Stimulated activated CD8-positive, alpha-beta memory T cell treated with anti-CD3 and anti-CD28 coated beads, Interleukin-2, amount 100 ng/mL, for 1 hour (primary cell): ENCODE measurements at places on chromosomes 11 and 22.

- DNase-seq: no peak
Measured at GRCh38 chr22:41987276-41987675, 11.3 kb upstream of the WBP2NL start.

- DNase-seq: no peak
Measured at GRCh38 chr11:126352934-126353801, 2.3 kb upstream of the ST3GAL4 start.

DNA sequence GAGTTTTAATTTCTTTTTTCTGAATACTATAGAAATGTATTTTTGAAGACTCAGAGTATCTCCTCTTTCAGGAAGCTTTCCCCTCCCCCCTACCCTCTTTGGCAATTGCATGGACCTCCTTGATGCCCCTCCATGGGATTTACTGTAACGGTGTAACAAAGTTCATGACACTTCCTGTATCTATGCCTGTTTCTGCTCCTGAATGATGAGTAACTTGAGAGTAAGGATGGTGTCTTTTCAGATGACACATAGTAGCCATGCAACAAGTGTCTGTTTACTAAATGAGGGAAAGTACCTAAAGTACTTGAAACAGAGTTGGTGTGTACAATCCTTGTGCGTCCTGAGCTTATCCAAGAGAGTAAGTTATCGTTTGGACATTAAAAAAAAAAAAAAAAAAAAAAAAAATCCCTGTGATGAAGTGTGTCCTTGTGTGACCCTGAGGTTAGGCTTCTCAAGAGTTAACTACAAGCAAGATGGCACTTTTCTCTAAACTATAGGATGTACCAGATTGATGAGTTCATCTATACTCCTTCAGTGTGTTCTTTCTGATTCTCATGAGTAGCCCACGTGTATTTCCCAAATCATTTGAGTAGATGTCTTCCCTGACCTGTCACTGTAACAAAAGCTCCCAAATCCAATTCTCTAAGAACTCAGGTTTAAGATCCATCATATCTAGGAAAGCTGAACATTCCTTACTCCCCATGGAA lies 7.4 kb downstream of the ETS1 start:
- DNase-seq: no peak

DNA sequence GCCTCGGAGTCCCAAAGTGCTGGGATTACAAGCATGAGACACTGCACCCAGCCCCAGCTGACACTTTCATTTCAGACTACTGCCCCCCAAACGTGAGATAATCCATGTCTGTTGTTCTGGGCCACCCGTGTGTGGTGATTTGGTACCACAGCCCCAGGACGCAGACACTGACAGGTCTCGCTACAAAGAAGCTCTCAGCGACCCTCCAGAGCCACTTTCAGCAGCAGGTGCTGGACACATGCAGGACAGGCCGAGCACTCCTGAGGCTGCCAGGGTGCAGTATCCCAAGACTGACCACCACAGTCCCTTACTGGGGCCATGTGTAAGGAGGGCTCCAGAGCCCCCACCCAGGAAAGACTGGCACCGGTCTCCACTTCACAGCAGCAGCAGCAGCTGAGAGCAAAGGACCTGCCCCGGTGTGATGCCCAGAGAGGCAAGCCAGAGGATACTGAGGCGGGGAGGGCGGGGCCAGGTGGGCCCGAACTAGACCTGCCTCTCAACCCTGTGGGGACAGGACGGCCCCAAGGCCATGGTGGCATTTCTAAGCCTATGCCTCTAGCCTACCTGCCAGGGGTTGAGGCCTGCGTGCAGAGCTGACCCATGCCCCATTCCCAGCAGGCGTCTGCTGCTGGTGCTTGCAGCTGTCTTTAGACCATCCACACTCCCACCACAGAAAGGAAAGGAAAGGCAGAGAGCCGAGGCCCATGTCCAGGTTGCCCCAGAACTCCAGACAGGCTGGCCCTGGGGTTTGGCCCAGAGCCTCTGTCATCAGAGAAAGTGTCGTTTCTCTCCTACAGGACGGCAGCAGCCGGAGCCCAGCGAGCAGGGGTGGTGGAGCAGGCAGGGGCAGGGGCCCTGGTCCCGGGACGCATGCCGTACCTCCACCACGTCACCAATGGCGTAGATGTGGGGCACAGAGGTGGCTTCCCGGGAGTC lies 28.0 kb upstream of the GNB1L start:
- DNase-seq: no peak
